RWPE1 (cell line): ENCODE measurements at places on chromosomes 6 and 20.

GRCh38 chr6:32963866-32964265 lies 4.5 kb upstream of the BRD2 start:
- no peak for DNase-seq

DNA sequence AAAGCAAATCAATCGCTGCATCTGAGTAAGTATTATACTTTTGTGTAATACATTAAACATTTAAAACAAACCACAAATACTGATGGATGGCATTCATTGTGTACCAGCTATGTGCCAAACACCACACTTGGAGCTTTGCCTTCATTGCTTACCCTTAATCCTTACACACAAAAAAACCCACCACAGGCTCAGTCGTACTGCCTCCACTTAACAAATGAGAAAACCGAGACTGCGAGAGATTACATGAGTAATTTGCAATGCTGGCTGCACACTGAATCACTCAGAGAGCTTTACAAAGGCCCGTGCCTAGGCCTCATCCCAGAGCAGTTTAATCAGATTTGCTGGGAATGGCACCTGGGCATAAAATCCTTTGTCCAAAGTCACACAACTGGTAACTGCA lies 130.5 kb downstream of the EDN1 start:
- no peak for DNase-seq

DNA sequence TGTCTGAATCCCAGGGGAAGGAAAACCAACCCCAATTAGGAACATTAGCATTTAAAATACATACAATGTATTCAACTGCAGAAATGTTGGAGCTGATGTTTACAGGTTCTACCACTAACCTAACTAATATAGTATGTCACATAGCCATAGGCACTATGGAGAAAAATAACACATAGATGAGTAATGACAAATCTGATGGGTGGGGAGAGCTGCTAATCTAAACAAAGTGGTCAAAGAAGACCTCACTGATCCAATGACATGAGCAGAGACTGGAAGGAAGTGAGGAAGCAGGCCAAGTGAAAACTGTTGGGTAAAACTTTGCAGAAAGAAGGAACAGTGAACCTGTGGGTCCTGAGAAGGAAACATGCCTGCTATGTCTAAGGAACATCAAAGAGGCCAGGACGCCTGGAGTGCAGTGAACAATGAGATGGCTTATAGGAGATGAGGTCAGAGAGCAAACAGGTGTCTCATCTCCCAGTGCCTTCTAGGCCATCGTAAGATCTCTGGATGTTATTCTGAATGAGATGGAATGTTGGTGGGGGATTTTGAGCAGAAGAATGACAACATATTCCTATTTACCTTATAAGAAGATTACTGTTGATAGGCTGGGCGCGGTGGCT lies 135.7 kb downstream of the ALDH8A1 start:
- peak; percentile 12 for DNase-seq

- DNase-seq, result peak; percentile 46
These were observed 5.7 kb upstream of the RBPJL start for GRCh38 chr20:45300961-45301360.

- no peak for DNase-seq
These were observed 9.2 kb downstream of the HSPA1B start for GRCh38 chr6:31836474-31837368.

- no peak for DNase-seq
These were observed 36.5 kb upstream of the SCGN start for GRCh38 chr6:25615471-25615870.
